ENCODE measurements at places on chromosomes 1 and 21.

DNA sequence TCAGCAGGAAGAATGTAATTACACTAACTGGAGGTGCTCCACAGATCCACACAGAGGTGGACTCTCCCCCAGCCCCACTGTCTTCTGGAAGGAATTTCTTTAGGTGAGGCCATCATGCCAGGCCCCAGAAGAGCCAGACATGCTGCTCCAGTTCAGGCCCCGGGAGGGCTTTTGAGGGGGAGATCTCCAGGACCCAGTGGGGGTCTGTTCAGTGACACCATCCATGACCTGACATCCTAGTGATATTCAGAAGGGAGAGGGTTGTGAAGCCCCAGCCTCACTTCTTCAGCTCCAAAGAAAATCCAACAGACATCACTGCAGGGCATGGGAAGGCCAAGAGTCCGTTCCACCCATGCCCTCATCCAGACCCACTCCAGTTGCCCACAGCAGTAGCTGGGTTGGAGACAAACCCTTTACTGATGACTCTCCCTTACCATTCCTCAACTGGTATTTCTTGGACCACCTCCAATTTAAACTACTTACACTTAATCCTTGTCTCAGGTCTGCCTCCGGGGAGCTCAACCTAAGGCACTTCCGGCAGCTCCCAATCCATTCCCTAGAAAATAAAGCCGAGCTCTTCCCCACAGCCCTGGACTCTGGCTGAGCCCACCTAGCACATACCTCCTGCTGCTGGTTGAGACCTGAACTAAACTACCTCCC is 39.2 kb downstream of the CSMD2 start:
- DNase-seq, result no peak

DNA sequence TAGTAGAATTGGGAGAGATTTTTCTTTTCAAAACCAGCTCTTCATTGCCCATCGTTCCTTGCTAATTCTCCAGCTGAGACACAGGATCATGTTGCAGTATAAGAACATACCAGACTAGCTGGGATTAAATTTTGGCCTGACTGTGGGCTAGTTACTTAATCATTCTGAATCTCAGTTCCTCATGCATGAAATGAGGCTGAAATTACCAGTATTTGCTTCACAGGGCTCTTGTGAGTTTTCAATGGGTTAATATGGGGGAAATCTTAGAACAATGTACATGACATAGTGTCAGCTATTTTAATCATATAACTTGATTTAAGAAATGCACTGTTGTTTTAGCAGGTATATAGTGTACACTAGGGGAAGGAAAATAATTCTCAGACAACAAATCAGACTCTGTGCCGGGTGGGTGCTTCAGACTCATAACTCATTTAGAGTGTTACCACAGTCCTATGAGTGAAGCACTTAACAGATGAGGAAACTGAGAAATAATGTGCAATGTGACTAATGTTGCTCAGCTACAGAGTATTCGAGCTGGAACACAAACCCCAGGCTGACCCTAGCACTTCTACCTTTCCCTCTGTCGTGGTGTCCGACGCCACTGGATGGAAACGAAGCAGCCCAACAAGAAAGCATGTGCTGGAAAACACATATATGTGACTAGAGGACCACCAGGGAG is 137.6 kb upstream of the SGIP1 start:
- DNase-seq, result no peak

DNA sequence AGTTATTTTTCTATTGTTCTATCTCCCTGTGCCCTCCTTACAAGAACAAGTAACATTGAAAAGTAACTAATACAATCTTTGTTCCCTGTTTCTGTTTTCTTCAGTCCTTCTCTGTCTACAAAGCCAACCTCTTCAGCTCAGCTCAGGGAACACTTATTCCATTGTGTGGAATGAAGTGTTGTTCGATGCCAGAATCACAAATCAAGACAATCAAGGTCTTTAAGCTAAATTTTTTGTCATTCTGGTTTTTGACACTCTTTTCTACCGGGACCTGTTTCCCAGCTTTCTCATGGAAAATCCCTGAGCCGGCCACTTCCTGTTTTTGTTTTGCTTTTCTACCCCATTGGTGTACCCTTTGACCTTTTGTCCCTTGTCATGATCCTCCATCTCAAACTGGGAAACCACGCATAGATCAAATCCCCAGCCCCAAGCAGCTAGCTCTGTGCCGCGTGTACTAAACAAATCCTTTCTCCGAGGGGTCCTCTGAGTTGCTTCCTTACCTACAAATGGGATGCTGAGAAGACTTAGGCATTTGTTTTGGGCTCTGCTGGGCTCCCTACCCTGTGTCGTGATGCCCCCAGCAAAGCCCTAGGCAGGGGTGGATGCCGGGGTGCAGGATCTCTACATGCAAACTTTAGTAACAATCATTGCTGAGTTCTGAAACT is 141.8 kb downstream of the TOMM20 start:
- no peak for DNase-seq

GRCh38 chr1:167973832-167974231 is 37.0 kb upstream of the MPC2 start:
- no peak for DNase-seq

GRCh38 chr1:14323568-14324247 is 274.8 kb upstream of the KAZN start:
- no peak for DNase-seq
